Left renal pelvis (tissue), 4 donors: ENCODE measurements at places on chromosomes 12 and 14.

DNA sequence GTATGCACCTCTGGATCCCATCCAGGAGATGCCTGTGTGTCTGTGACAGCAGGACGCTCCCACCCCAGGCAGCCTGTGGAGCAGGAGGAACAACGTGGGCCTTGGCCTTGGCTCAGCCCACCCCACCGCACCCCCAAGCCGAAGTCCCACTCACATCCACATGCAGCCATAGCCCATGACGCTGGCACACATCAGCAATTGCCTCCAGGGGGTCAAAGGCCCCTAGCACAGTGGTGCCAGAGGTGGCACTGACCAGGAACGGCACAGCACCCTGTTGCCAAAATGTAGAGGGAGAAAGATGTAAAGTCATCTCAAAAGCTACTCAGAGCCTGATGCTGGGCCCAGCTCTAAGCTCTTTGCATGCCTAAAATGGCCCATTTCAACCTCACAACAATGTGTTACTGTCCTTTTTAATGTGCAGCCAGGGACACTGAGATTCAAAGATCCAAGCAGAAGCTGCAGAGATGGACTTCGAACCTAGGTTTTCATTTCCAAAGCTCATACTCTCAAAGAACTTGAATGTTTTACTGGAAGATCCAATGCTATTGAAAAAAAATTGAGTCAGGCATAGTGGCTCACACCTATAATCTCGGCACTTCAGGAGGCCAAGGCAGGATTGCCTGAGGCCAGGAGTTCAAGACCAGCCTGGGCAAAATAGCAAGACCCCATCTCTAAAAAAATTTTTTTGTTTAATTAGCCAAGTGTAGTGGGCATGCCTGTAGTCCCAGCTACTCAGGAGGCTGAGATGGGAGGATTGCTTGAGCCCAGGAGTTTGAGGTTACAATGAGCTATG, 19.2 kb upstream of the ZNF740 start:
- no peak for DNase-seq

GRCh38 chr14:85991156-85991555, 461.2 kb downstream of the FLRT2 start:
- DNase-seq, result no peak

GRCh38 chr14:61589691-61590581, 105.4 kb upstream of the HIF1A start:
- no peak for DNase-seq

- no peak for DNase-seq
Measured at GRCh38 chr12:96766232-96766631, 140.8 kb upstream of the NEDD1 start.

GRCh38 chr14:105149146-105149781, 19.3 kb downstream of the JAG2 start:
- no peak for DNase-seq

- no peak for DNase-seq
Measured at GRCh38 chr14:75562089-75562488, 16.3 kb upstream of the FLVCR2 start.

DNA sequence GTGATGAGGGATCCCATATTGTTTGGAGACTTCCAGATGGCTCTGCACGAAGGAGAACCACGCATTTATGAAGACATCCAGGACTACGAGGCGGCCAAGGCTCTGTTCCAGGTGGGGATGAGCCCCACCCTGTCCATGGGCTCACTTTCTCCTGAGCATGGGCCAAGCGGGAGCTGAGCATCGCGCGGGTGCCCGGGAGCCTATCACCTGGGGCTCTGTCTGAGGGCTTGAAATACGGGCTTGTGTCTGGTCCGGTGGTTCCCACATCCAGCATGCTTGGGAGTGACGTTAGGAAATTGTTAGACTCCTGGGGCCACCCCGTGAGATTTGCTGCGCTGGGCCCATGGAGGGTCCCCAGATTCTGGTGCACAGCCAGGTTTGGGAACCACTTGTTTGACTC, 92.9 kb downstream of the CCDC92 start:
- DNase-seq, result no peak

DNA sequence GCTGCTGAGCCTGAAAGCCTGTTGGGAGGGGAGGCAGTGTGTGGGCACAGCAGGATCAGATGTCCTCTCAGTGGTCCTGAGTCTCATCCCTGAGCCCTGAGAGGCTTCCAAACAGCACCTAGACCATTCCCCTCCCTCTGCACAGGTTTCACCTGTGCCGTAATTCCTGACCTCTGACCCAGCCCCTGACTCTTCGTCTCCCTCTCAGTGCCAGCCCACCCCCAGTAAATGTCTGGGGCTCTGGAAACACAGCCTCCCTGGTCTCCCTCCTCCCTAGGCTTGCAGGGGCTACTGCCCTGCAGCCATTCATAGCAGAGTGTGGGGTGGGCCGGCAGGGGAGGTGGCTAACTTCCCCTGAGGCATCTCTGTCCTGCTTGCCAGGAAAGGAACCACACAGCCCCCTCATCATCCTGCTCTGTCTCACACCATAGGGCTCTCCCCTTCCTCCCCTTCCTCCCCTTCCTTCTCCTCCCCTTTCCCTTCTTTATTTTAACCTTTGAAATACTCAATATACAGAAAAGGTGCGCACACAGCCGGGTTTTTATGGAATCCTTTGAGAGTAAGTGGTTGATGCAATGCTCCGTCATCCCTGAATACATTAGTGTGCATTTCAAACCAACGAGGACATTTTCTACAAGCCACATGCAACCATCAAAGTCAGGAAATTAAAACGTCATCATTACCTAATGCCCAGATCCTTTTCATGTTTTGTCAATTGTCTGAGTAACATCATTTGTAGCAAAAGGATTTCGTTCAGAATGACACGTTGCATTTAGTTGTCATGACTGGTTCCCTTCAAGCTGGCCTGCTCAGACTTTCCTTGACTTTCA, 67.0 kb downstream of the PRMT8 start:
- no peak for DNase-seq
